Fibroblast of mammary gland (primary cell): ENCODE measurements at places on chromosomes 1 and 21.

DNA sequence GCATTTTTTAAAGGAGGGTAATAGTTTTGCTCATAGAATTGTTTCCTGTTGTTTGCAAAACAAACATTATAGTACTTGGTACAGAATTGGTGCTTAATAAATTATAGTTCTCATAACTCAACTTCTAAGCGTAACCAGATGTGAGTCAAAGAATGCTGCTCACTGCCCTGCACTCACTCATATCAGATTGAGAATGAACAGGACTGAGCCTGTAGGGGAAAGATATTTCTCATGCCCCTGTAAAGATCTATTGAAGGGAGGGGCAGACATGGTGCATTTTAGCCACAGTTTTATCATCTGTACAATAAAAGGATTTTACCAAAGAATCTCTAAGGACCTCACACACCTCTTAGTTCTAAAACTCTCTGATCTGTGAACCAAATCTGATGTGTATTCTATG lies 358.5 kb downstream of the SEC16B start:
- no peak for DNase-seq

- DNase-seq: no peak
Observed at GRCh38 chr1:116721451-116722007, 32.7 kb upstream of the CD2 start.

- DNase-seq: no peak
Observed at GRCh38 chr1:117572546-117572945, 33.3 kb upstream of the TENT5C start.

DNA sequence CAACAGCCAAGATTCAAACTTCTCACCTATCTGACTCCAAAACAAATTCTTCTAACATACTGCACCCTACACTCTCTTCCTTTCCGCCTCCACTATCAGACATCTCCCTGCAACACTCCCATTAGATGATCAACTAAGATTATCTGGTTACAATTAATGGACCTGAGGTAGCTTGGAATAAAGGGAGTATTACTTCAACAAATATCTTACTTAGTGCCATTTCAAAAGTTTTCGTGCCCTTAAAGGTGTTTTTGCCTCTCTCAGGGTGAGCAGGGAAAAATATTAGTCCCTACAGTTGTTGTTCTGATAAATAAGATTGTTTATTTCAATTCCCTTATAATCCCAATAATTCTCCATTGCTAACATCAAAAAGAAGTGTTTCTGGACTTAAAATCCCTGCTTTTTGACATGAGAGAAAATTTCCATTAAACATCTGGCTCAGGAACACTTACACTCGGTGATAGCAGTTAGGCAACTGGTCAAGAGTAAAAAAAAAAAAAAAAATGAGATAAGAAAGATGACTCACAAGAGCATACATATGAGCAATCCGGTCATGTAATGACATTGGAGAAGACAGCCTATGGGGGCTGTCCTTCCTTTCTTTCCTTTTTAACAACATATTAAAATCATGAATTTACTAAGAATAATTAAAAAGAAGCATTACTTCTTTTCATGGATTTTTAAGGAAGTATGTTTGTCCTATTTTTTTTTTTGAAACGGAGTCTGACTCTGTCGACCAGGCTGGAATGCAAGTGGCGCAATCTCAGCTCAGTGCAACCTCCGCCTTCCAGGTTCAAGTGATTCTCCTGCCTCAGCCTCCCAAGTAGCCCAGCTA lies 7.6 kb downstream of the RSBN1 start:
- peak; percentile 80 for DNase-seq

DNA sequence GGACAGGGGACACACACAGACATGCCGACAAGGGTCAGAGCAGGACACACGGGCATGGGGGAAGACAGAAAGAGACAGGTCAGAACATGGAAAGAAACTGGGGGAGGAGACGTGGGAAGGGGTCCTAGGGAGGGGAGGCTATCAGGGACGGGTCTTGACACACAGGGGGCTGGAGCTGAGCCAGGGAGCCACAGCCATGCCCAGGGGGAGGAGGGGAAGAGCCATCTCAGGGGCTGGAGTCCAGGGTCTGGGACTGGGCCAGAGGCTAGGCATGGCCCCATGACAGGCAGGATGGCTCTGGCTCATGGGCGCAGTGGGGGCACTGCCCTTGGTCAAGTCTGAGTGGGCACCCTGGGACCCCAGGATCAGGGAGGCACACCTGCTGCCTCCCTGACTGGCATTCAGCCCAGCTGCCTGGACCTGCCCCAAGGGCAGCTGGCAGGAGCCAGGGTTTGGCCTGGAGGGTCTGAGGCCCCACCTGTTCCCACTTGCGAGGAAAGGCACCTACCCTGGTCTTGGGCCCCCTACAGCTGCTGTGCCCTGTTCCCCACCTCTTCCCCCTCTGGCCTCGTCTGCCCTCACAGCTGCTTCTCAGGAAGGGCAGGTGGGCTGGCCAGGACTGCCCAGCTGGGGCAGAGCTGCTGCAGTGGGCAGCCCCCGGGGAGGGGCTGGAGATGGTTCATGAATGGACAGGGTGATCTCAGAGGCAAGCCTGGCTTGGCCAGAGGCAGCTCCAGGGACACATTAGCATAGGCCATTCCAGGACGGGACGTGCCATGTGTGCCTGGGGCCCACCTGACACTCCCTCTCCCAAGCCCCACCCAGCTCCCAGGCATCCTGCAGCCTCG lies 42.9 kb downstream of the HSPG2 start:
- no peak for DNase-seq

GRCh38 chr1:44947063-44947773 lies 39.2 kb downstream of the EIF2B3 start:
- peak; percentile 72 for DNase-seq

GRCh38 chr1:157963713-157964112 lies 29.7 kb upstream of the KIRREL1 start:
- DNase-seq: peak; percentile 71

GRCh38 chr1:154151311-154151710 lies 3.6 kb downstream of the NUP210L start:
- DNase-seq: peak; percentile 76

- no peak for DNase-seq
Observed at GRCh38 chr1:168819668-168820067, 90.7 kb upstream of the DPT start.

- DNase-seq: peak; percentile 68
Observed at GRCh38 chr1:62407398-62408009, 29.3 kb upstream of the USP1 start.

DNA sequence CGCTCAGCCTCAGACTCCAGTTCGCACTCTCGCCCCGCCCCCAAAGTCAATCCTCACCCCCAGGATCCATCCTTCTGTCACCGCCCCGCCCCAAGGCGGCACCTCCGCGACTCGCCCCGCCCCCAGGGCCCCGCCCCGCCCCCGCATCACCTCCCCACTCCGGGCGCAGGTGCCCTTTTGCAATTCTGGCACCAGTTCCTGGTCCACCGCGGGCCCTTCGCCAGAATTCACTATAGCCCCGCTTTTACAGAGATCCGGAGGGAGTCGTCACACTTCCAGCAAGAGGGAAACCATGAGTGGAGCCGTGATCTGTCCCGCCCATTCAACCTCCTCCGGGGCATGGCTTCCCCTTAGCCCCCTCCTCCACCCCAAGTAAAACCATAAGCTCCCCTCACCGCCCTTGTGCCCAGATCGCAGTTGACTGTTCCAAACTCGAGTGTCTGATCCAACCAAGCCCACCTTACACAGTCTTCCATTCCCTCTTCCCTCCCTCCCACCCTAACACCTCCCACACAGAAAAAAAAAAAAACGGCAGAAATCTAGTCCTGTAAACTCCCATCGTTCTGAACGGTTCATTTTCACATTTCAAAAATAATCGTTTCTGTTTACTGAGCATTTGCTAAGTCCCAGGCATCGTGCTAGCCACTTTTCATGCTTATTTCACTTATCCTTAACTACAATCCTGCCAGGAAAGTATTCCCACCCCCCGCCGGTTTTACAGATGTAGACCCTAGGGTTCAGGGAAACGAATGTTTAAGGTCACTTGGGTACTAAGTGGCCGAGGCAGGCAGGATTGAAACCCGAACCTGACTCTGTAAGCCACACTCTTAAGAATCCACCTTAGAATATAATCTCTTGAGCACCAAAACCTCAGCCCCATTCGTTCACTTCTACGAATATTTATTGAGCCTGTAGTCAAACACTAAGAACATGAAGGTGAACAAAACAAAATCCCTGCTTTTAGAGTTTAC lies 1.3 kb upstream of the DNAJC16 start:
- DNase-seq: peak; percentile 3

GRCh38 chr1:236151739-236152424 lies 9.5 kb downstream of the GPR137B start:
- no peak for DNase-seq

GRCh38 chr1:180251526-180252305 lies 21.7 kb downstream of the LHX4 start:
- no peak for DNase-seq

DNA sequence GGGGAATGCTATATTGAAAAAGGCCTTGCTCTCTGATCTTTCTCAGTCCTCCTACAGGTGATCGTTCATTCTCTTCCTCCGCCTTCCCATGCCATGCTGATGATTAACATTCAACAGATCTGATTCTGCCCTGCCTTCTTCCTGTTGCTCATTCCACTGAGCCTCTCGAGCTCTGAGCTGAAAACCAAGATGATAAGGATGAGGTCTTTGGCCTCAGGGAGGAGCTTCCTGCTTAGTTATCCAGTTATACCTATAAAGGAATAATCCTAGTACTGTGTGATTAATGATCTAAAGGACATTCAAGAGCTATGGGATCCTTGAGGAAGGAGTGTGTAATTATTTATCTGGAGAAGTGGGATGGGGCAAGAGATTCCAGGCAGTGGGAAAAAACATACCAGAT lies 25.2 kb upstream of the MAP3K7CL start:
- DNase-seq: peak; percentile 22

- peak; percentile 61 for DNase-seq
Observed at GRCh38 chr1:109091078-109091838, 694 bp downstream of the TMEM167B start.

GRCh38 chr21:45403825-45404729 lies 888 bp upstream of the COL18A1 start:
- DNase-seq: peak; percentile 58

- DNase-seq: no peak
Observed at GRCh38 chr1:5752746-5753548, 239.3 kb downstream of the NPHP4 start.

DNA sequence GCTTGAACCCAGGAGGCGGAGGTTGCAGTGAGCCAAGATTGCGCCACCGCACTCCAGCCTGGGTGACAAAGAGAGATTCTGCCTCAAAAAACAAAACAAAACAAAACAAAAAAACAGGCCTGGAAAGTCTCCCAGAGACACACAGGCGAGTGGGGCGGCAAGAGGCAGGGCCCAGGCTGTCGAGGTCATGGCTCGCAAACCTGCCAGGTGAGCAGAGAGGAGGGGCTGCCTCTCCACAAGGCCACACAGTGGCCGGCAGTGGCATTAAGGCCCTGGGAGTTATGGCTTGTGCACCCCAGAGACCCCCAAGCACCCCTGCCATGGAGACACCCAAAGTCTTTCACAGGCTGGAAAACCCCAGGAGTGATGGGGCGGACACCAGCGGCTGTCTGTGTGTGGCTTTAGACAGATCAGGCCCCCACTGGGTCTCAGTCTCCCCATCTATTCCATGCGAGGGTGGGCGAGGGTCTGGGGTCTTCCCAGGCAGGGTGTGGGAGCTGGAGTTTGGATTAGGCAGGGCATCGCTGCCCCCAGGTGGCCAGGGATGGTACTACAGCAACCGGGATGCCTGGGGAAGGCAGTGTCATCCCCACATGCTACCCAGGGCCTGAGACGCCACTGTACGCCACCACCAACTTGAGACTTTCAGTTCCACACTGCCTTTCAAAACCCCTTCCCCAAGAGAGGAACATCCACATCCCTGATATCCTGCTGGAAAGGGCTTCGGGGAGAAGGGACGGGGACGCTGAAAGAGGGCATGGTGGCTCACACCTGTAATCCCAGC lies 7.3 kb upstream of the CTRC start:
- peak; percentile 49 for DNase-seq

- DNase-seq: peak; percentile 84
Observed at GRCh38 chr1:92960395-92961130, 699 bp downstream of the DIPK1A start.

- no peak for DNase-seq
Observed at GRCh38 chr1:78078358-78078757, 32.6 kb downstream of the GIPC2 start.

DNA sequence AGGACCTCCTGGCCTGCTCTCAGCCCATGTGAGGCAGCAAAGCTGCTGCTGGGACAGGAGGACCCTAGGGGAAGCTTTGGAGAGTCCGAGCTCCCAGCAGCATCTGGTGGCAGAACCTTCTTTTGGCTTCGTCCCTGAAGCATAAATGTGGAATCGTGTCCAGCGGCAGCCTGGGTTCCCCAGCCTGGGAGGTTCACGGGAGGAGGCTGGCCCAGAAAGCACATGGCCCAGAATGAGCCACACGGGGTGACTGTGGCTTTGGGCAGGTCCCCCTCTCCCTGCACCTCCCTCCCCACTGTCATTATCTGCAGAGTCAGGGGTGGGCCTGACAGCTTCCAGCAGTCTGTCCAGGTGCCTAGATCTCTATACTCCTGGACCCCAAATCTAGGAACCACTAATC lies 318.1 kb upstream of the VAMP3 start:
- DNase-seq: no peak

- peak; percentile 42 for DNase-seq
Observed at GRCh38 chr21:43880111-43880985, 15.3 kb downstream of the AGPAT3 start.

DNA sequence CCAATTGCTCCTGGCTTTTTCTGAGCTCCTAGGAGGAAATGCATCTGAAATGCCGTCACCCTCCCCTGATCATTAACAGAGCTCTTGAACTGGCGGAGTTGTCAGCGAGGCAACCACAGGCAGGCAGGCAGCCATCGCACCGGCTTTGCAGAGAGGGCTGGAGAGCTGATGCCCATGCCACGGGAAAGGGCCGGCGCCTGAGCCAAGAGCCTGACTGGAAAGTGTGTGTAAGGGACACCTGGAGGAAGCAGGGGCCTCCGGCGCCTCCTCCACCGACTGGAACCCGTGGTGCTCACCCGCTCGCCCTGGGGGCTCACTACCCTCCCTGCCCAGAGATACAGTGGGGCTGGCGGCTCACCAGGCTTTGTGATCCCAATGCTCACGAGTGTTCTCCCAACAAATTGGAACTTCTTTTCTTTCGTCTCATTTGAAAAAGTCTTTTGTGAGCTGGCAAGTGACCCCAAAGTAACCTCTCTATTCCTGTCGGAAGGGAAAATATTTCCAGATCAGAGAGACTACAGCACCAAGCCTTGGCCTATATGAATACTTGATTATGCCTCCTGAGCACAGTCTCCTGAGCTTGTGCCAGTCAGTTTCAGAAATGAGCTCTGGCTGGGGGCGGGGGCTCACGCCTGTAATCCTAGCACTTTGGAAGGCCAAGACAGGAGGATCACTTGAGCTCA lies 97.7 kb upstream of the SLC25A33 start:
- no peak for DNase-seq

- no peak for DNase-seq
Observed at GRCh38 chr1:212459656-212460055, 26.9 kb downstream of the NENF start.

GRCh38 chr1:211118407-211119102 lies 15.4 kb downstream of the KCNH1 start:
- peak; percentile 62 for DNase-seq

DNA sequence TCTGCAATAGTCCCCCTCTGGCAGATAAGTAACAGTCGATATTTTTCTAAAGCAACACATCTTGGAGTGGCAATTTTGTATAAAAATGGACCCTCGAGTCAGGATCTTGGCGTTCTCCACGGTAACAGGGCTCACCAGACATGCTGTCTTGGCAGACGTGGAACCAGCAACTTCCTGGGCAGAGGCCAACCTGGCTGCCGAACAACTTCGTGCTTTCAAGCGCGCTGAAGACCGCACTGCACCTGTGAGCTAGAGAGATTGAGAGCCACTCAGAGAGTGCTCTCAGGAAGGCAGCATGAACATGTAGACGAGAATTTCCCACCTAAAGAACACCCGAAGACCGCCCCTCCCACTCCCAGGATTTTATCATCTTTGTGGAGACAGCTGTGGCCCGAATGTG lies 7.3 kb downstream of the C1orf174 start:
- DNase-seq: peak; percentile 17
